ENCODE measurements at places on chromosomes 7 and 10.

GRCh38 chr7:43750016-43750887, 8.2 kb upstream of the BLVRA start:
- DNase-seq, result no peak

- DNase-seq, result no peak
Observed at GRCh38 chr7:1187127-1187526, 27.1 kb upstream of the ZFAND2A start.

DNA sequence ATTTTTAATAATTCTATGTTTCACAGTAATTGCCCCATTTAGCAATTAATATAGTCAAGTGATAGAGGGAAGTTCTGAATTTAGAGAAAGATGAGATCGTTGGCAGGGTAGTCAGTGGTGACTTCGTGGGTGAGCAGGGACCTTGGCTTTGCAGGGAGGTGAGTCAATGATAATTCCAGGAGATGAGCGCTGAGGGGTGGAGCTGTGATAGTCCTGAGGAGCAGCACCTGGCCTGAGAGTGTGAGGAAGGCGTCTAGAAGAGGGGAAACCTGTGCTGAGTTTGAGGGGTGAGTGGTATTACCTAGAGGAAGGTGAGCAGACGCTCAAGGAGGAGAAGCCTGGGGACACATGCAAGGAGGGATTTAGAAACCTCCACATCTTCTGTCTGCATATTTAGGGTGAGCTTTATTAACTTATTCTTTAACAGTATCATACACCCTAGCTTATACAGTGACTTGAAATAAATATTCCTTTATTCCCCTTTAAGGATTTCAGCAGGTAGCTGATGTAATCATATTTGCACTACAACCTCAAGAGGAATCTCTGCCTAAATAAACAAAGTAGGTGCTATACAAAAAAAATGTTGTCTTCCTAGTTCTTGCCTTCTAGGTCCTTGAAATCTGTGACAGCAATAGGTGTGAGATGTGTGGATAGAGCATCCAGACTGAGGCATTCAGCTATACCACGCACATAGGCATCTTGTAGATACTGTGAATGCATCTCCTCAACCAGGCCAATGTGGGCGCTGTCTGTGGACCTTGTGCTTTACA, 2.1 kb upstream of the TRIL start:
- DNase-seq, result no peak

DNA sequence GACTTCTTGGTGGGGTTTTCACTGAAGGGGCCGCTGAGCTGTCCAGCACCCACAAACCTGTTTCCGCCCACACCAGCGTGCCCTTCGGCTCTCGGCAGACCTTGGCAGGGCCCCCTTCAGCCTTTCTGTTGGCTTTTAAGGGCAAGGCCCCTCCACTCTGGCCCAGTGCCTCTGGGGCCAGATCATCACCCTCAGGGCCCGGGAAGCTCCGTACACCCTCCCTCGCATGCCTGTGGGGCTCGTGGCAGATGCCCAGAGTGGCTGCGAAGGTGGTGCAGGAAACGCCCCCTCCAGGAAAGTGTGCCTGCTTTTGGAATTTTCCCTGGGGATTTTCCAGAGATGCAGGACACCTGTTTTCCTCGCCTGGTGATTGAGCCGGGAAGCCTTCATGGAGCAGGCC, 7.0 kb downstream of the LHPP start:
- DNase-seq, result no peak

GRCh38 chr10:26805567-26806245, 55.1 kb downstream of the ABI1 start:
- no peak for DNase-seq
